Activated CD4-positive, alpha-beta memory T cell treated with anti-CD3 and anti-CD28 coated beads, Interleukin-2, amount 10 ng/mL, durations not matched to agents 7 days and 5 days (primary cell): ENCODE measurements at places on chromosomes 16 and 17. TPM values are rescaled to one million over a fixed set of nuclear protein-coding genes. Genes with fewer than 3 reads are reported as not detected.

Gene SLC5A11
- not detected for total RNA-seq

Gene CCL4
- total RNA-seq = 50.4 TPM

Gene PRDM7
- total RNA-seq = not detected

Gene PRAC1
- not detected for total RNA-seq

Gene METTL22
- 25.7 TPM for total RNA-seq

- peaks cover 5% of the 10 kb centered on the region for H3K4me1 ChIP-seq
- no peak overlapping the region for H3K4me3 ChIP-seq
- DNase-seq = peak; percentile 47
- H3K36me3 ChIP-seq = no peaks in the 10 kb centered on the region
- H3K27ac ChIP-seq = no peak overlapping the region
- H3K27me3 ChIP-seq = no peaks in the 10 kb centered on the region
These were observed 2.6 kb downstream of the SHBG start for GRCh38 chr17:7632492-7632894.

DNA sequence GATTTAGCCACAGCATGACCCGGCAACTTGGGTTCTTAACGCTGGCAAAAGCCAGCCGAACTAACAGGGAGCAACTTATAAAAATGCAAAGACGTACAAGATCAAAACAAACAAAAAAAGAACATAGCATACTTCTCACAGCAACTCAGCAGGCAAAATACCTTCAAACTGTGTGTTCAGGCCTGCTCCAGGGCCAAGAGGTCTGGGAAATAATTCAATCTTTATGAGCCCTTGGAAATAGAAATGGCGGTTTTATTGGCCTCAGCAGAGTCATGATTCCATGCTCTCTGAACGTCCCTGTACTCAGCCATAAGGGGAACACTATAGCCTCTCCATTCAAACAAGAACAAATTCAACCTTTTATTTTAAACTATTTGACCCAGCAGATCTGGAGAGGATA, 101.3 kb upstream of the C17orf78 start:
- H3K27ac ChIP-seq = no peak overlapping the region
- H3K4me3 ChIP-seq = no peak overlapping the region
- H3K36me3 ChIP-seq = peaks cover 30% of the 10 kb centered on the region
- peaks cover 3% of the 10 kb centered on the region for H3K4me1 ChIP-seq
- no peak for DNase-seq

DNA sequence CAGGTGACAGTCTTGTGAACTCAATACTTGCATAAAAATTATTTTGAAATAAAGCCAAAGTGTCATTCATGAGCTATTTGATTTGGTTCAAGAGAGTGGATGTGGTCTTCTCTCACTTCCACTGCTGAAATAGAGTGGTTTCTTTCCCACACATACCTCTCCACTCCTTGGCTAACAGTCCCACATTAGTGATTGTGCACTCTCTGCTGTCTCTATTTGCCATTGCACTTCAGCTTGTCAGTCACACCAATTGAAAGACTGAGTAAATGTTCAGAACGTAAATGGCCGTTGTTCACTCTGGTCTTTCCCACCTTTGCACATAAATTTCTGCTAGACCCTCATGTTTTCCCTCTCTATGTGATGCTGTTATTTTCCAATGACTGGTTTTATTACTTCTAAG, 197.5 kb downstream of the FTO start:
- H3K4me3 ChIP-seq = no peak overlapping the region
- peaks cover 7% of the 10 kb centered on the region for H3K36me3 ChIP-seq
- H3K4me1 ChIP-seq = peaks cover 10% of the 10 kb centered on the region
- no peak overlapping the region for H3K27ac ChIP-seq
- H3K27me3 ChIP-seq = no peaks in the 10 kb centered on the region

DNA sequence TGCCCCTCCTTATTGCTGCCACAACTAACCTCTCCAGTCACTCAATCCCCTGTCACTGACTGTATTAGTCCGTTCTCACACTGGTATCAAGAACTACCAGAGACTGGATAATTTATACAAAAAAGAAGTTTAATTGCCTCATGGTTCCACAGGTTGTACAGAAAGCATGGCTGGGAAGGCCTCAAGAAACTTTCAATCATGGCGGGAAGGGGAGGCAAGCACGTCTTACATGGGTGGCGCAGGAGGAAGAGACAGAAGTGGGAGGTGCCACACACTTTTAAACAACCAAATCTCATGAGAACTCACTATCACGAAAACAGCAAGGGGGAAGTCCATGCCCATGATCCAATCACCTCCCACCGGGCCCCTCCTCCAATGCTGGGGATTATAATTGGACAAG, 86.0 kb upstream of the BCAR1 start:
- H3K27ac ChIP-seq = no peak overlapping the region
- no peak overlapping the region for H3K4me3 ChIP-seq
- H3K36me3 ChIP-seq = no peaks in the 10 kb centered on the region
- DNase-seq = no peak
- no peaks in the 10 kb centered on the region for H3K27me3 ChIP-seq
- peaks cover 14% of the 10 kb centered on the region for H3K4me1 ChIP-seq

GRCh38 chr17:29378500-29378899, 11.7 kb upstream of the TAOK1 start:
- H3K36me3 ChIP-seq = no peaks in the 10 kb centered on the region
- H3K27ac ChIP-seq = no peak overlapping the region
- no peaks in the 10 kb centered on the region for H3K27me3 ChIP-seq
- no peak overlapping the region for H3K4me3 ChIP-seq
- DNase-seq = no peak
- H3K4me1 ChIP-seq = no peaks in the 10 kb centered on the region

DNA sequence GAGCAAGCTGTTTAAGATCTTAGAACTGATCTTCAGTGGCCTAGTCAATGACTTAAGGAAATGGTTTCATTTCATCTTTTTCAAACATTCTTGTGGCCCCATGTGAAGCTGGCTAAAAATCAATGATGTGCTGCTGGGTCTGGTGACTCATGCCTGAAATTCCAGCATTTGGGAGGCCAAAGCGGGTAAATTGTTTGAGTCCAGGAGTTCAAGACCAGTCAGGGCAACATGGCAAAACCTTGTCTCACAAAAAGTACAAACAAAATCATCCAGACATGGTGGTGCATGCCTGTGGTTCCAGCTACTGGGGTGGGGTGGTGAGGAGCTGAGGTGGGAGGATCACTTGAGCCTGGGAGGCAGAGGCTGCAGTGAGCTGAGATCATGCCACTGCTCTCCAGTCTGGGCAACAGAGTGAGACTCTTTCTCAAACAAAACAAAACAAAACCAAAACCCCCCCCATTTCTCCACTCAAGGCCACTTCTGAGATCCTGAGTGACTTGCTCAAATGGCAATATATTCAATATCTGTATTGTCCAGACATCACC, 17.4 kb upstream of the COL1A1 start:
- peaks cover 27% of the 10 kb centered on the region for H3K27me3 ChIP-seq
- no peak for DNase-seq
- no peak overlapping the region for H3K27ac ChIP-seq

GRCh38 chr16:31754998-31755615, 118.5 kb upstream of the ZNF267 start:
- H3K4me3 ChIP-seq = no peak overlapping the region
- peaks cover 81% of the 10 kb centered on the region for H3K36me3 ChIP-seq
- H3K27ac ChIP-seq = no peak overlapping the region
- no peak for DNase-seq

- no peaks in the 10 kb centered on the region for H3K27me3 ChIP-seq
- H3K4me1 ChIP-seq = no peaks in the 10 kb centered on the region
- DNase-seq = no peak
- no peak overlapping the region for H3K27ac ChIP-seq
- no peak overlapping the region for H3K4me3 ChIP-seq
- H3K36me3 ChIP-seq = no peaks in the 10 kb centered on the region
These were observed 164.6 kb downstream of the CHD9 start for GRCh38 chr16:53219371-53219770.

DNA sequence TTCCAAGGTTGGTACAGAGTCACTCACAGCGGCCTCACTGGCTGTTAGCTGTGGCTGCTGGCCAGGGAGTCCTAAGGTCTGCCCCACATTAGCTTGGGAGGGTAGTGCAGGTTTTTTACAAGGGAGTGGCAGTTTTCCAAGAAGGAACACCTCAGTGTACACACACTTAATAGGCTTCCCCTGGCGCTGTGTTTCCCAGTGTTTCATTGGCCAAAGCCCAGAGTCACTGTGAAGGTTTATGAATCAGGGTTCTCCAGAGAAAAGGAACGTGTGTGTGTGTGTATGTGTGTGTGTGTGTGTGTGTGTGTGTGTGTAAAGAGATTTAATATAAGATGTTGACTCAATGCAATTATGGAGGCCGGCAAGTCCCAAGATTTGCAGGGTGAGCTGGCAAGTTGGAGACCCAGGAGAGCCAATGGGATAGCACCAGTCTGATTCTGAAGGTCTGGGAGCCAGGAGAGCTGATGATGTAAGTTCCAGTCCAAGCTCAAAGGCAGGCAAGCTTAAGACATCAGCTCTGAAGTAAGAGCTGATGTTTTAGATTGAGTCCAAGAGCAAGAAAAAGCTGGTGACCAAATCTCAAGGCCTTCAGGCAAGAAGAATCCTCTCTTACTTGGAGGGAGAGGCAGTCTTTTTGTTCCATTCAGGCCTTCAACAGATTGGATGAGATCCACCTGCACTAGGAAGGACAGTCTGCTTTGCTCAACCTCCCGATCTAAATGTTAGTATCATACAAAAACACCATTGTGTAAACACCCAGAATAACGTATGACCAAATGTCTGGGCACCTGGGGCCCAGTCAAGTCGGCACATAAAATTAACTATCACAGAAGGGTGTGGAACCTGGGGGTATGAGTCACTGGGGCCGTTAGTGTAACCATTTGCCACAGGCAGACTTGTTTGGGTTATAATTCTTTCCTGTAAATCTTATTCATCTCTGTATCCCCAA, 206.8 kb downstream of the PRKCA start:
- DNase-seq = peak; percentile 68
- no peaks in the 10 kb centered on the region for H3K27me3 ChIP-seq
- H3K4me1 ChIP-seq = peaks cover 76% of the 10 kb centered on the region

GRCh38 chr17:16929035-16929680, 42.8 kb downstream of the TNFRSF13B start:
- no peaks in the 10 kb centered on the region for H3K36me3 ChIP-seq
- no peak overlapping the region for H3K27ac ChIP-seq
- H3K4me1 ChIP-seq = no peaks in the 10 kb centered on the region

GRCh38 chr16:50038756-50039529, 13.9 kb downstream of the CNEP1R1 start:
- peaks cover 13% of the 10 kb centered on the region for H3K4me1 ChIP-seq
- peaks cover 22% of the 10 kb centered on the region for H3K36me3 ChIP-seq
- DNase-seq = no peak
- peaks cover 14% of the 10 kb centered on the region for H3K27me3 ChIP-seq

- no peak overlapping the region for H3K4me3 ChIP-seq
- H3K27ac ChIP-seq = no peak overlapping the region
- peaks cover 1% of the 10 kb centered on the region for H3K27me3 ChIP-seq
- H3K36me3 ChIP-seq = no peaks in the 10 kb centered on the region
- no peaks in the 10 kb centered on the region for H3K4me1 ChIP-seq
These were observed 13.8 kb upstream of the ZNF469 start for GRCh38 chr16:88368994-88369393.

DNA sequence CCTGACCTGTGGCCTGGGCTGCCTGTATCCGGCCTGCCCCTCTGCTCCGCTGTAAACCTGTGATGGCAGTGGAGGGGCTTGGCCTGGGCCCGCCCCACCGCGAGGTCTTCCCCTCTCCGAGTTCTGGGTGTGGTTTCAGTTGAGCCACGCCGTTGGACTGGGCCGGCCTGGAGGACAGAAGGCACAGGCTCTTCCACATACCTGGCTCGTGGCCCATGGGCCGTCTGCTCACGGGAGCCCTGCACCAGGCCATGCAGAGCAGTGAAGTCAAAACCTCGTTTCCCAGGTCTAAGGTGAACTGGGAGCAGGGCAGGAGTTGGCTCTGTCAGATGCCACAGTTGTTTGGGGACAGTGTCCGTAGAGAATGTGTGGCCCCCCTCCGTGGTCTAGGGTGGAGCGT, 5.6 kb upstream of the RNPS1 start:
- H3K36me3 ChIP-seq = no peaks in the 10 kb centered on the region
- no peak for DNase-seq
- no peak overlapping the region for H3K4me3 ChIP-seq
- H3K4me1 ChIP-seq = peaks cover 12% of the 10 kb centered on the region

DNA sequence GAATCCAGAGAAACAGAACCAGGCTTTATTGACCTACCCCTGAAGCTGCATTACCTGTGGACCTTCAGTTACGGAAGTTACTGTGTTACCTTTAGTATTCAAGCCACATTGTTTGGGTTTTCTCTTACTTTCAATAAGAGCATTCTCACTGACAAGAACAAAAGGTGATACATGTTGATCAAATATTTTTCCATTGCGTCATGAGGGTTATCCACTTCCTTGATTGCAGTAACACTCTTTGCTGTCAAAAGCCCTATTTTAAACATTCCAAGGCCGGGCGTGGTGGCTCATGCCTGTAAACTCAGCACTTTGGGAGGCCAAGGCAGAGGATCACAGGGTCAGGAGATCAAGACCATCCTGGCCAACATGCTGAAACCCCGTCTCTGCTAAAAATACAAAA, 28.6 kb upstream of the PAFAH1B1 start:
- H3K4me1 ChIP-seq = peaks cover 2% of the 10 kb centered on the region
- no peak for DNase-seq
- H3K36me3 ChIP-seq = no peaks in the 10 kb centered on the region

GRCh38 chr16:8941718-8942344, 21.9 kb downstream of the USP7 start:
- no peaks in the 10 kb centered on the region for H3K27me3 ChIP-seq
- H3K4me3 ChIP-seq = no peak overlapping the region
- H3K4me1 ChIP-seq = peaks cover 66% of the 10 kb centered on the region
- DNase-seq = no peak
- H3K27ac ChIP-seq = no peak overlapping the region
- peaks cover 8% of the 10 kb centered on the region for H3K36me3 ChIP-seq

GRCh38 chr16:17845031-17845430, 374.3 kb upstream of the XYLT1 start:
- no peaks in the 10 kb centered on the region for H3K4me1 ChIP-seq
- no peak overlapping the region for H3K4me3 ChIP-seq
- no peak overlapping the region for H3K27ac ChIP-seq
- no peaks in the 10 kb centered on the region for H3K36me3 ChIP-seq
- no peak for DNase-seq

- no peaks in the 10 kb centered on the region for H3K36me3 ChIP-seq
- DNase-seq = no peak
- H3K27me3 ChIP-seq = peaks cover 19% of the 10 kb centered on the region
- no peak overlapping the region for H3K27ac ChIP-seq
- H3K4me1 ChIP-seq = peaks cover 17% of the 10 kb centered on the region
These were observed 4.8 kb downstream of the CA7 start for GRCh38 chr16:66849021-66849420.

GRCh38 chr17:81083125-81083765, 48.3 kb downstream of the BAIAP2 start:
- no peaks in the 10 kb centered on the region for H3K36me3 ChIP-seq
- no peak overlapping the region for H3K27ac ChIP-seq
- no peak for DNase-seq
- H3K27me3 ChIP-seq = no peaks in the 10 kb centered on the region

GRCh38 chr17:20852239-20852989, 190.4 kb downstream of the USP22 start:
- H3K27ac ChIP-seq = no peak overlapping the region
- DNase-seq = peak; percentile 25
- H3K27me3 ChIP-seq = peaks cover 29% of the 10 kb centered on the region
- peak overlapping the region; percentile 43 for H3K4me3 ChIP-seq
- H3K36me3 ChIP-seq = no peaks in the 10 kb centered on the region
